ENCODE measurements at places on chromosomes 2 and 18.

- DNase-seq, result no peak
Observed at GRCh38 chr2:3172265-3172935, 205.2 kb downstream of the EIPR1 start.

- peak; percentile 79 for DNase-seq
Observed at GRCh38 chr2:206085742-206086445, at the start of gene INO80D. TSS of gene INO80D (minus strand) at chr2:206086174. CDS start at chr2:206063016, 23,158 bp downstream.

GRCh38 chr18:47410139-47410538 is 158.7 kb upstream of the SKOR2 start:
- no peak for DNase-seq

DNA sequence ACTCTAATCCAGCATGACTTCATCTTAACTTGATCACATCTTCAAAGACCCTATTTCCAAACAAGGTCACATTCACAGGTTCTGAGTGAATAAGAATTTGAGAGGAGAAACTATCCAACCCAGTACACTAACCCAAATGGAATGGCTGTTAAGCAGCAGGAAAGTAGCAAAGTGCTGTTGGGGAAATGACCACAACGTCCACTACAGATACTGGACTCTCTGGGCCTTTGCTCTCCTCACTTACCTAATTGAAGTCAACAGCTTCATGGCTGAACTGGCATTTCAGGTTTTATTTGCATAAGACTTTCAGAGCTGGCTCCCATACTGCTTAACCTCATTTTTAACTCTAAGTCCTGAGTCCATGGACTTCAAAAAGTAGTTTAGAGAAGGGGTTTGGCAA is 38.0 kb upstream of the ACVR2A start:
- no peak for DNase-seq

DNA sequence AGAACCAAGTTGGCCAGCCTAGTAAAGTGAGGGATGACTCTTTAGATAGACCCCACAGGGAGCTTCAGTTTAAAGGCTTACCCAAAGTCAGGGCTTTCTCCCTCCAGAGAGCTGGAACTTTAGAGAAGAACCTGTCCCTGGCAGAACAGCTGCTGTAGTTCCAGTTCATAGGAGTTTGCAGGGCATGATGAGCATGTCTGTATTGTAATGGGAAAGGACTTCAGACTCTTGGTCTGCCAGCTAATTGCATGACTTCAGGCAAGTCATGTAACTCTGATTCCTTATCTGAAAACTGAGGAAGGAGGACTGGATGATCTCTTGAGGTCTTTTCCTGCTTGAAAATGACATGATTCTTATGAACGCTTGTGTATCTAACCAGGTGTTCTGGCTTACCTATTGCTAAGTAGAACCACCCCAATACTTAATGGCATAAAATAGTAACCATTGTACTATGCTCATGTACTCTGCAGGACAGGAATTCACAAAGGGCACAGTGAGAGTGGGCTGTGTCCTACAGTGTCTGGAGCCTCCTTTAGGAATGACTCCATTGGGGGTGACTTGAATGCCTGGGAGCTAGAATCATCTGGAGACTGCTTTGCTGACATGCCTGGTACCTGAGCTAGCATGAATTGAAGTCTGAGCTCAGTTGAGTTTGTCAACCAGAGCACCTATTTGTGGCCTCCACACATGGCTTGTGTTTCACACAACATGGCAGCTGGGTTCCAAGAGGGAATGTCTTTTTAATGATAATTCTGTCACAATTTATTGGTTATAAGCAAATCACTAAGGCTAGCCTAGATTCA is 18.9 kb downstream of the SP5 start:
- DNase-seq, result no peak

GRCh38 chr2:189254268-189254883 is 74.8 kb upstream of the COL5A2 start:
- no peak for DNase-seq

DNA sequence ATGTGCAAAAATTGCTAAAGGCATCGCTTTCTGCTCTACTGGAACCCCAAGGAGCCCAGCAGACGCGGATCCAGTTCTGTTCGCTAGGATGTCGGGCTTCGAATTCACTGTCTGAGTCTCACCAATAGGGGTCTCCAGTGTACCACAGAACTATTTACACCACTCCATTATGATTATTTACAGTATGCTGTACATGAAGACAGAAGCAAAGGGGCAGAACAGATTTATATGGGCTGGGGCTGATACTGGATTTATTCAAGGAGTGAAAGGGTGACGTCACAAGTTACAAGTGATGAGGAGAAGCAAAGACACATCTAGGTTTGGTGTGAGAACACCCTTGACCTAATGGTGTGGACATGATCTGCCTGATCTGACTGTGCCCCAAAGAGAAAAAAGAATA is 185.3 kb upstream of the ATP5MC3 start:
- no peak for DNase-seq

DNA sequence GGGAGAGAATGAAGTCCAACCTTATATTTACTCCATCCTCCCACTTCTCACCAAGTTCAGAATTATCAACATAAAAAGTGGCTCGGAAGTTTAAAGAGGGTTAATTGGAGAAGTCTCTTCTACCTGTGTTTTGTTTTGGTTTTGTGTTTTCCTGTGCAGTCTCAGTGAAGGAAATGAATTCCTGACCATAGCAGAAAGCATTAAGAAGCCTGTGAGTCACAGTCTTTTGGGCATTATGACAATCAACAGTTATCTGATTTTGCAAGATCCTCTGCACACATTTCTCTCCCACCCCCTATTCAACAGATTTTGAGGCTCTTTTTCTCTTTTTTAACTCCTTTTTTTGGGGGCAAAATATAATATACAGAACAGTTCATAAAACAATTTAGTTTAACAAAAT is 8.6 kb upstream of the RPL37A start:
- no peak for DNase-seq

DNA sequence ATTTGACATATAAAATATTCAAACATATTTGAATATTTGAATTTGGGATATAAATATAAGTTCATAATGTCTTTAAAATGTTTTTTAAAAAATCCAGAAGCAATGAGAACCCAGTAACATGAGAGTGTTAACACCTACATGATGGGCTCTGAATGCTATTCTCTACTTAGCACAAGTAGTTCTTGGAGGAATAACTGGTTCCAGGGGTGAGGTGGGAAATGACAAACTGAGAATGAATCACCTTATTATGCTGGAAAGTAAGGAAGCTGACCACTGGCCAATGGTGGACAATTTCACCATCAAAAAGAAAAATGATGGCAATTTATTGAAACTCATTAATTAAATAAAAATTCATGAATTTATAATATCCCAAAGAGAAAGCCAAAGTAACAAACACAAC is 79.6 kb upstream of the NABP1 start:
- DNase-seq, result no peak

DNA sequence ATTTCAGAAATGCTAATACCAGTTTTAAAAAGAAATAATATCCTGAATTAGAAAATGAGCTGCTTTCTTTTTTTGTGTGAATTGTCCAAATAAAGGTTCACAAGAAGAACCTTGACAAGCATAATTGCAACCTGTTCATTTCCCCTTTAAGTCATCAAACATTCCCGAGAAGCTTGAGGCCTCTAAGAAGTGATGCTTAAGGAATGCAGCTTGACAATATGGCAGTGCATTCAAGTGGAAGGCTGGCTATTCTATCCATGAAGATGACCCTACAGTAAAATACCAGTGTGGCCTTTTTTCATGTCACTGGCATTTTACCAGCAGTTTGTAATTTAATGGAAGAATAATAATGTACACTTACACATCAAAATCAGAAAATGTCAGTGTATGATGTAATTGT is 216.7 kb downstream of the CTNNA2 start:
- no peak for DNase-seq

GRCh38 chr2:27621524-27621923 is 7.3 kb downstream of the CCDC121 start:
- no peak for DNase-seq

GRCh38 chr18:59420244-59420643 is 61.2 kb upstream of the LMAN1 start:
- no peak for DNase-seq

DNA sequence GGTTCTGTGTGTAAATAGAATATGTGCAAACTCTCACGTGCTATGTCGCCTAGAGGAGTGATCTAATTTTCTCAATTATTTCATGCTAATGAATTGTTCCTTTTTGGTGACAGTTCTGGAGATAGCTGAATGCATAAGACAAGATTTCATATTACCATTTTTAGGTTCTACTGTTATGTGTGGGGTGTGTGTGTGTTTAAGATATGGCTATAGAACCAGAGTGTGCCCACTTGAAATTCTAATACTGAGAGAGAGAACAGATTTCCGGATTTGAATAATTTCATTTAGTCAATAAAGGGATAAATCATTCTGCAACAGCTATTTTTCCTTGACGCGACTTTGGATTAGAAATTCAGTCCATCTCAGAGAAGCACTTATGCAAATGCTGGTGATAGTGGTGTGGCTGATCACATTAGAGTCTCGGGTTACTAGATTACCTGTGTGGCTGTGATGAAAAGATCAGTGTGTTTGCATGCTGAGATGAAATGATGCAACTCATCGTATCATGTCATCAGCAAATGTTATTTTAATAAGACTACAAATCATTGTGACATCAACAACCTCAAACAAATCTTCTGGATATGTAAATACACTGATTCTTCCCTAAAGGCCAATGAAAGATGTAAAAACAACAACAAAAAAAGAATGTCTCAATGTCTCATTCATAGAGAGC is 415.9 kb downstream of the EPHA4 start:
- DNase-seq, result no peak

DNA sequence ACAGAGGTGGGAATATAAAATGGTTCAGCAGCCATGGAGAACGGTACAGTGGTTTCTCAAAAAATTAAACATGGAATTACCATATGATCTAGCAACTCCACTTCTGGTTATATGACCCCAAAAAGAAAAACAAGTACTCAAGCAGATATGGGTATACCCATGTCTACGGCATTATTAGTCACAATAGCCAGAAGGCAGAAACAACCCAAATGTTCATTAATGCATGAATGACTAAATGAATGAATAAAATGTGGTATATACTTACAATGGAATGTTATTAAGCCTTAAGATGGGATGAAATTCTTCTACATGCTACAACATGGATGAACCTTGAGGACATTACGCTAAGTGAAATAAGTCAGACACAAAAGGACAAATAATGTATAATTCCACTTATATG is 266.8 kb upstream of the FBXO11 start:
- DNase-seq, result no peak

DNA sequence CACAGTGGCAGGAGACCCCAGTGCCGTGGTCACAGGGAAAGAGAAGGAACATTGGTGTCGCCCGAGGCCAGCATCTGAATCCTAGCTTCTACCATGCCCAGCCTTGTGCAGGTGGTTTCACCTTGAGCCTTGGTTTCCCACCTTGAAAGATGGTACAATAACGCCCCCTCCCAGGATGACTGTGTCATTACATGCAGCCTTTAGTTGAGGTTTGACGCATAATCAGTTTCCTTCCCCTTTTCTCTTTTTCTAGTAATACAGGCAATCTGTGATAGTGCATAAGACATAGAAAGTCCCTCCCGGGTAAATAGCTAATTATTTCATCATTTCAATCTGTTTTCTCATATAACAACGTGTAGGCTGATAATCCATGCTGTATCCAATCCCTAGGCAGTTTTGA is 29.8 kb upstream of the ZNF407 start:
- DNase-seq, result no peak

DNA sequence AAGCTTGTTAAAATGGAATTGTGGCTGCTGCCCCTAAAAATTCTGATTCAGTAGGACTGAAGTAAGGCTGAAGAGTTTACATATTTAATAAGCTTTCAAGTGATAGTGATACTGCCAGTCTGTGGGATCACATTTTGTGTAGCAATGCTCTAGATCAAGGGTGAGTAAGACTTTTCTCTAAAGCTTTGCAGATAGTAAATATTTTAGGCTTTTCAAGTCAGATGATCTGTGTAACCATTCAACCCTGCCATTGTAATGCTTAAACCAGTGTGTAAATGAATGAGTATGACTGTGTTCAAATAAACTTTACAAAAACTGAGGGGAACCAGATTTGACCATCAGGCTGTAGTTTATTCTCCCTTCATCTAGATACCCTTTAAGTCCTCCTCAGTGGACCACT is 92.7 kb downstream of the PIK3C3 start:
- DNase-seq, result no peak

GRCh38 chr18:36680042-36680441 is 148.8 kb downstream of the TPGS2 start:
- no peak for DNase-seq

DNA sequence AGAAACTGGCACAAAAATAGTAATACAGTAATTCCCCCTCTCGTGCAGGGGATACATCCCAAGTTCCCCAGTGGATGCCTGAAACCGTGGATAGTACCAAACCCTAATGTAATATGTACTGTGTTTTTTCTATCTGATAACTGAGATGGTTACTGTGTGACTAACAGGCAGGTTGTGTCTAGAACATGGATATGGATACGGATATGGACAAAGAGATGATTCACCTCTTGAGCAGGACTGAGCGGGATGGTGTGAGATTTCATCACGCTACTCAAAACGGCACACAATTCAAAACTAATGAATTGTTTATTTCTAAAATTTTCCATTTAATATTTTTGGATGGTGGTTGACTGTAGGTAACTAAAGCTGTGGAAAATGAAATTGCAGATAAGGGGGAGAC is 3.4 kb downstream of the MBD1 start:
- no peak for DNase-seq

- DNase-seq, result no peak
Observed at GRCh38 chr18:32450874-32451273, 19.8 kb downstream of the GAREM1 start.

- DNase-seq, result no peak
Observed at GRCh38 chr2:19109518-19109917, 248.9 kb downstream of the OSR1 start.

GRCh38 chr2:69811018-69811417 is 18.4 kb upstream of the GMCL1 start:
- DNase-seq, result no peak

GRCh38 chr18:47883771-47884413 is 46.6 kb downstream of the SMAD2 start:
- peak; percentile 24 for DNase-seq

- no peak for DNase-seq
Observed at GRCh38 chr2:5932556-5933469, 240.6 kb downstream of the SOX11 start.

GRCh38 chr2:40412456-40412855 is 39.4 kb downstream of the SLC8A1 start:
- DNase-seq, result no peak

GRCh38 chr2:53220969-53221368 is 546.6 kb upstream of the CHAC2 start:
- DNase-seq, result no peak

GRCh38 chr2:134208825-134209224 is 45.0 kb upstream of the MGAT5 start:
- DNase-seq, result no peak

GRCh38 chr2:77831898-77832297 is 309.7 kb upstream of the LRRTM4 start:
- no peak for DNase-seq

- no peak for DNase-seq
Observed at GRCh38 chr18:62436636-62437234, 86.1 kb upstream of the ZCCHC2 start.

GRCh38 chr2:48048476-48049171 is 142.3 kb upstream of the FBXO11 start:
- no peak for DNase-seq

- no peak for DNase-seq
Observed at GRCh38 chr18:331221-331821, 63.5 kb upstream of the THOC1 start.
